Stomach (tissue), 19 donors: ENCODE measurements at places on chromosomes 5 and 9. TPM values are rescaled to one million over a fixed set of nuclear protein-coding genes. Genes with fewer than 3 reads are reported as not detected.
A peak's percentile ranks its signal among the peaks of the same experiment; 100 is the strongest.

Gene PRSS3
- 1.8 TPM for total RNA-seq

- H3K4me1 ChIP-seq = peaks cover 57% of the 10 kb centered on the region
- no peaks in the 10 kb centered on the region for H3K36me3 ChIP-seq
- peak; percentile 76 for DNase-seq
- peak overlapping the region; percentile 89 for H3K27ac ChIP-seq
Measured at GRCh38 chr5:141841378-141842180, 36.6 kb downstream of the PCDH1 start.

GRCh38 chr5:6029811-6030271 is 348.5 kb downstream of the MED10 start:
- DNase-seq = no peak
- H3K36me3 ChIP-seq = no peaks in the 10 kb centered on the region
- H3K4me3 ChIP-seq = no peak overlapping the region
- no peak overlapping the region for H3K27ac ChIP-seq
- H3K27me3 ChIP-seq = no peaks in the 10 kb centered on the region

DNA sequence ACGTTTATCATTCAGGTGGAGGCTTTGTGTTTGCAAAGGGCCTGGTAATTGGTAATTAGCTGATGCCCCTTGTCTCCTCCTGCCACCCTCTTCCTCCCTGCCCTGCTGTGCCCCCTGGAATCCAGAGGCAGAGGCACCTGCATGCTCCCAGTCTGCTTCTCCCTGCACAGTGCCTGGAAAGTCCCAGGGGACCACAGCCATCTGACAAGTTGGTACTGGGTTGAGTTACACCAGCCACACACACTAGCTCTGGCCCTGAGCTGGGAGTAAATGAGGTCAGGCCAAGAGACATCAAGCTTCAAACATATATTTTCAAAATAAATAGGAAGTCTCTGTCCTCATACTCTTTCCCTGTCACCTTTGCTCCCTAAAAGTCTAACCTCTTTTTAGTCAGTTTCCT is 56.3 kb downstream of the INSYN2B start:
- no peaks in the 10 kb centered on the region for H3K4me1 ChIP-seq
- DNase-seq = no peak
- no peak overlapping the region for H3K4me3 ChIP-seq

DNA sequence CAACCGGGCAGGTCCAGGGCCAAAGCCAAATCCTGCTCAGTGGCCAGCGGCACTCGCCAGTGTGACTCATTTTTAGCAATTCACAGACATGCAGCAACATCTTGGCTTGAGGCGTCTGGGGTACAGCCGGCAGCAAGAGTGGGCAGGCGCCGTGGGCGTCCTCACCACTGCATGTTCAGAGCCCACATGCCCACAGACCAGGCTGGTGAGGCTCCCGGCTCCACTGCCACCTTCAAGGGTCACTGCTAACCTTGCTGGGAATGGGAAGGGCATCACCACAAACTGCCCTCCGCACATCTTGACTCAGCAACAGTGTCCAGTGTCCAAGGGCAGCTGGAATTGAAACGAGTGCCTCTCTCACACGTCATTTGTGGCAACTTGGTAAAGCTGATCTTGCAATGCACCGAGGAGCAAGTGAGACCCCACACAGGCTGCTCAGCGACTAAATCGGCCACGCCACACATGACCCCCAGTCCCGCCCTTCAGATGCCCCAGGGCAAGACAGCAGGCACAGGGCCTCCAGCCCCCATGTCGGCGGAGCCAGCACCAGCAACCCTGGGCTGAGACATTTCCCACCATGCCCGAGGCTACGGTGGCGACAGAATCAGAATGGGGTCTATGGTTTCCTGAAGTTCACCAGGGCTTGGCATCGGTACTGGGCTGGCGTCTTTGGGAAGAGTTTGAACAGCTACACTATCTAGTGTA is 140.3 kb downstream of the ROR2 start:
- H3K27ac ChIP-seq = no peak overlapping the region
- no peak overlapping the region for H3K4me3 ChIP-seq
- no peak for DNase-seq
- no peaks in the 10 kb centered on the region for H3K36me3 ChIP-seq

GRCh38 chr9:117734523-117735314 is 30.5 kb downstream of the TLR4 start:
- H3K4me3 ChIP-seq = no peak overlapping the region
- H3K27me3 ChIP-seq = no peaks in the 10 kb centered on the region
- H3K27ac ChIP-seq = no peak overlapping the region
- H3K36me3 ChIP-seq = no peaks in the 10 kb centered on the region
- H3K4me1 ChIP-seq = no peaks in the 10 kb centered on the region

DNA sequence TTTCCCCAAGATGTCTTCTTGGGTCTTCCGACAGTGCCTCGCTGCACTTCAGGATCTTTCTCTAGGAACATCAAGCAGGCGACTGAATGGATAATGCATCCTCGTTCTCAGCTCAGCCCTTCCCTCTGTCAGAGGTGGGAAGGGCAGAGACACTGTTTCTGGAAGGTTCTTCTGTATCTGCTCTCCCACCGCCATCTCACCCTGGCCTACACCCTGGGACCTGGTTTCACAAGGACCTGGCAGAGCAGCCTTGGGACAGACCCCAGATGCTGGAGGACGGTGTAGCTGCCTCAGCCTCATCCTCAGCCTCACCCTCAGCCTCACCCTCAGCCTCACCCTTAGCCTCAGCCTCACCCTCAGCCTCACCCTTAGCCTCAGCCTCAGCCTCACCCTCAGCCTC is 18.5 kb downstream of the MRPL36 start:
- H3K36me3 ChIP-seq = no peaks in the 10 kb centered on the region
- H3K27ac ChIP-seq = no peak overlapping the region
- H3K4me1 ChIP-seq = no peaks in the 10 kb centered on the region
- peaks cover 59% of the 10 kb centered on the region for H3K27me3 ChIP-seq
- H3K4me3 ChIP-seq = no peak overlapping the region

- H3K4me1 ChIP-seq = peaks cover 60% of the 10 kb centered on the region
- DNase-seq = peak; percentile 92
Measured at GRCh38 chr5:112921026-112921832, 798 bp downstream of the REEP5 start.
